ENCODE measurements at places on chromosomes 7 and 10.

DNA sequence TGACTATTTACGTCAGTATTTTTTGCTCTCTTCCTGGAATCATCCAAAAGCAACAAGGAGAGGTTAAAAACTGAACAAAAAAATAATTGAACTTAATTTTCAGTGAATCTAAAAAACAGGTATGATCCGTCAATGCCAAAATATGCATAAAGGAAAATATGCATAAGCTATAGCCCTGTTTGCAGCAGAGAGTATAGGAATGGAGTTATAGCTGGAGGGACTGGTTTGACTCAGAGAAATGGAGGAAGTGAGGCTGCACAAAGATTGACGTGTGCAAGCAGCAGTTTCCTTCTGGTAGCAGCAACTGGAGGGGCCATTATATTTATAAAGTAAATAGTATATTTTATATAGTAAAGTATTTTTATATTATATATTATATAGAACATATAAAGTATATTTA, 37.1 kb downstream of the GNG11 start:
- no peak for DNase-seq

DNA sequence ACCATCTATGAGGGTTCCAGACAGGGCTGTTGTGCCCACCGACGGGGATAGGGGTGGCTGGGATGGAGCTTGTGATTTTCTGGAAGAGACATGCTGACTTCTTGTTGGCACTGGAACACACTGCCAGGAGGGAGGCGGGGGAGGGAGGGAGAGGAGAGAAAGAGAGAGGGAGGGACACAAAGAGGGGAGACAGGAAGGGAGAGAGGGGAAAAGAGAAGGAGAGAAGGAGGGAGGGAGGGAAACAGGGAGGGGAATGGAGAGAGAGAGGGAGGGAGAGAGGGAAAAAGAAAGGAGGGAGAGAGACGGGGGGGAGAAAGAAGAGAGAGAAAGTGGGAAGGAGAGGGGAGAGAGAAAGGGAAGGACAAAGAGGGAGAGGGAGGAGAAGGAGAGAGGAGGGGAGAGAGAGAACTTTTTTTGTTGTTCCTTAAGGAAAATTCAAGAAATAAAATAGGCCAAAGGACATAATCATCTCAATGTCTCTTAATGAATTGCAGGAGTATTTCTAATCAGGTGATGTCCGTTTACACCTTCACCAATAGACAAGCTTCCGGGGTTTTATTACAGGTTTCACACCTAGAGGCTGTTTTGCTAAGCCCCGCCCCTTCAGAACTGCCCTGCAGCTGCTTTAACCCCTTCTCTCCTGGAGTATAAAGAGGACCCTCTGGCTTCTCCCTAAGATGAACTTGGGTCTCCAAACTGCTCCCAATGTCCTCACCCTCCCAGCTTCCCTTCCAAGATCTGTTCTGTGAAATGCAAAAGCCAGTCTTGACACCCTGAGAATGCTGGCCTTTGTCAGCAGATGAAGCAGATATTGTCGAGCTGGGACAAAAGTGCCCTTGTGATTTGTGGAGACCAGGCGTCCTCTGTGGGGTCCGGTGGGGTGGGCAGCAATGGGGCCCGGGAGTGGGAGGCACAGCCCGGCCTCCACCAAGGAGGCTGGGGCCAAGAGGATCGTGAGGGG, 82.0 kb upstream of the GTF2IRD1 start:
- DNase-seq = no peak

DNA sequence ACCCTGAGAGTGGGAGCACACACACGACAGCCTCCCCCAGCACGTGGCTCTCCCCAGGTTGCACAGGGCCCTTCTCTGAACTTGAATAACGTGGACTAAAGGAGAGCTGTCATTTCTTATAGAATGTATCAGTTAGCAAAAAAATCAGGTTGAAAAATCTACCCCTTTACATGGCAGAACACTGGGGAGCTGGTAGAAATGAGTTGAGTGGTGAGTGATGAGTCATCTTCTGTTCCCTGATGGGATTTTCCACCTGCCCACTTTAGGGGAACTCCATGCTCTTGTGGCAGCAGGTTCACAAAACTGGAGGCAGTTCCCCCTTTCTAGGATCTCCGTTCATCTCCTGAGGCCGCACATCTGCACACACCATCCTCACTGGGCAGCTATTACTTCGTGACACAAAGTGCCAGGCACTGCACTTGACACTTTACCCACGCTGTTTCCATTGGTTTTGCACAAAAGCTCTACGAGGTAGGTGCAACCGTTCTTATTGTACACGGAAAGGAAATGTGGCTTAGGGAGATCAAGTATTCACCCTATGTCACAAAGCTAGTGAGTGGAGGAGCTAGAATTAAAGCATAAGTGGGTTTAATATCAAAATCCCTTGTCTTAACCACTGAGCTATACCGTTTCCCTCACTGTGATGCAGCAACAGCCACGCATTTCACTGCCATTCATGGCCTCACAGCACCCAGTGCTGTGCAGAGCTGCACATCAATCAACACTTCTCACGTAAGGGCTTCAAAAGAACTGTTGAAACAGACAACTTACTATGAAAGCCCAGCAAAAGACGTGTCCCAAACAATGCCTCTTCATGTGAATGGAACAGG, 80.2 kb downstream of the RNF216 start:
- no peak for DNase-seq

DNA sequence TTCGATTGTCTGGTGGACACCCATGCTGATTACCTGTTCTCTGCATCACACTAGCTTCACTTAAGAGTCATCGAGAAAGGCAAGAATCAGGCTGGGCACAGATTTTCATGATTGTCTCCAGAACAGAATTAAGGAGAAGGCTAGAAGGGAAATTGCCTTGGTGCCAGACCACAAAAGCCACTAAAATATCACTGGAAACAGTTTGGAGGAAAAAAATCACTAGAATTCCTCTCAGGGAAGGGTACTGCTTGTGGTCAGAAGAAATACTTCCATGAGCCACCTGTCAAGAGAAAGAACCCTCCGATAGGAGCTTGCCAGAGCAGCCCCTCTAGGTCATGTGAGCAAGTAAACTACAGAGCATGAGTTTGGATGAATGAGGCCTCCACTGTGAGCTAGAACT, 269.3 kb upstream of the TEX47 start:
- DNase-seq = no peak

GRCh38 chr7:96558530-96558929, 151.1 kb downstream of the SEM1 start:
- DNase-seq = no peak
